ENCODE measurements at places on chromosomes 1 and 21.

DNA sequence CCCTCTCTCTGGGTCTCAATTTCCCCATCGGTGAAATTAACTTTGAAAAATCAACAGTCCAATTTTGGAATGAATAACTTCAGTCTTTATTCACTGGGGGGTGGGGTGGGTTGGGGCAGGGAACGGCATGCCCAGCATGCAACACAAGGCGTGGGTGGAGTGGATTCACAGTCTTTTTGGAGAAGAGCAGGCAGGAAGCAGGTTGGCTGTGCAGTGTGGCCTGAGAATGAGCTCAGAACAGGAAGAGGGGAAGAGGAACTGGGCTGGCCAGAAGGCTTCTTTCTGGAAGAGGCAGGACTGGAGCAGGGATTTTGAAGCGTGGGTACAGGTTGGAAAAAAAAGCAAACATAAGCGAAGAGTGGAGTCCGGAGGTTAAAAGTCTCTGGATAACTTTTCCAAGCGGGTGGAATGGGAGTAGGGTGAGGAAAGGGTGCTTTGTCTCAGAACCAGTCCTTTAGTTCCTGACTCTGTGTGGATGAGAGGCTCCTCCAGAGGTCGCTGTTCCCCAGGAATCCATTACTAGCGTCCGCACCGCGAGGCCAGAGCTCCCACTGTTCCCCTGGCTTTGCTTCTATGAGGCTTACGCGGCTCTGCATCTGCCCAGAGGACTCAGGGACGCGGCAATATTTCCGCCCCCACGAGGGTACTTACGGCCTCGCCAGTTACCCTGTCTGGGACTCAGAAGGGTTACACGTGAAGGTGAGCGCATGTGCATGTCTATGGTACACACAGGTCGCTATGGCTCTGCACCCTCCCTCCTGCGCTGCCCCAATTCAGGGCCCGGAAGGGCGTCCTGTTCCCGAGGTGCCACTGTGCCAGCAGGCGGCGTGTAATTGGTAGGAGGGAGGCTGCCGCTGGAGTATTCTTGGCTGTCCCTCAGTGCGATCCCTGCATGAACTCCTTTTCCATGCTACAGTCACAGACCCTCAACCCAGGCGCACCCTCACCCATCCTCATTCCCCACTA is 5.5 kb upstream of the FOXD2 start:
- peak; percentile 85 for DNase-seq

GRCh38 chr1:43235451-43236121 is 34.2 kb upstream of the TMEM125 start:
- peak; percentile 20 for DNase-seq

DNA sequence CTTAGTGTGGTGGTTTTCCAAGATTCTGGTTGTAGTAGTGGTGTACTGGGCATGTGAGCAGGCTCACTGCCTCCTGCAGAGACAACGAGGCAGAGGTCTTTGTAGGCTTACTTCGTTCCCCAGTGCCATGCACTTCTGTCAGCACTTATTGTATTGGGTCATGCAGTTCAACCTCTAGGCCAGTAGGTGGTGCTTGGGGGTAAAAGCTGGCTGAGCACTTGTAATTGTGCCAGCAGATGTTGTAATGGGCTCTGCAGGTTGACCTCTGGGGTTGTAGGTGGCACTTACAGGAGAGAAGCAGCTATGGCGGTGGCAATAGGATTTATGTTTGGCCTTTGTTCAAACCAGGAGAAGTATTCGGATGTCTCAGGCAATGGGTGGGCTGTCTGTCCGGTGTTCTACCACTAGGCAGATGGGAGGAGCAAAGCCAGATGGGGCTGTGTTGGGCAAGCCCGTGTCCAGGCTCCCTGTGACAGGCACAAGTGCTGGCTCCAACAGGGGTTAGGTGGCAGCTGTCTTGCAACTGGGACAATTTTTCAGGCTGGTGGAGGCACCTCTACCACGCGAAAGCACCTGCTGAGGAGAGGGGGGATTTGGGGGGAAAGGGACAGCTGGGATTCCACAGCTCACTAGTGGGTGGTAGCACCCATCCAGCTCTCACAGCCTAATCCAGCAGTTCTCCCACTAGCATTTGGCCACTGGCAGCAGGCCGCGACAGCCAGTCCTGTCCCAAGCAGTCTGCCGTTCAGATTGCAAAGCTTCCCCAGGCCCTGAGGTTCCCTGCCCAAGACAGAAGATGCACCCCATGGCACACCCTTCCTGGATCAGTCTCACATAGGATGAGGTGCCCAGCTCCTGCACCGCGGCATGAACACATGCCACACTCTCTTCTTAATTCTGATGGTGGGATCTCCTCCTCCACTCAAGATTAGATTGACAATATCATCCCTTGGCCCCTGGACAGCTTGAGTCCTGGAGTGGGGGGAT is 274.5 kb downstream of the CTH start:
- no peak for DNase-seq

- no peak for DNase-seq
Observed at GRCh38 chr1:169779970-169780369, 14.7 kb downstream of the METTL18 start.

- DNase-seq, result no peak
Observed at GRCh38 chr1:233055879-233056641, 105.6 kb downstream of the NTPCR start.

DNA sequence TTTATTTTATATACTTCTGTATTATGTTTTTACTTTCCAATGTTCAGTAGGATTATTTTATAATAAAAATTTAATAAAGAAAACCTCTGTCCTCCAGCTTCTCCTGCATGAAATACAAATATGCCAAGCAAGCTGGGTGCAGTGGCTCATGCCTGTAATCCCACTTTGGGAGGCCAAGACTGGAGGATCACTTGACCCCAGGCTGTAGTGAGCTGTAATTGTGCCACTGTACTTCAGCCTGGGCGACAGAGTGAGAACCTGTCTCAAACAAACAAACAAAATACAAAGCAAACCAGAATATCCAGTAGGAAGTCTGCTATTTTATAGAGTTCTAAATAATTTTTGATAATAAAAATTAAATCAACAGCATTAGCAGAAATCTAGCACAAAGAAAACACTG is 168.8 kb downstream of the EIF4G3 start:
- no peak for DNase-seq

DNA sequence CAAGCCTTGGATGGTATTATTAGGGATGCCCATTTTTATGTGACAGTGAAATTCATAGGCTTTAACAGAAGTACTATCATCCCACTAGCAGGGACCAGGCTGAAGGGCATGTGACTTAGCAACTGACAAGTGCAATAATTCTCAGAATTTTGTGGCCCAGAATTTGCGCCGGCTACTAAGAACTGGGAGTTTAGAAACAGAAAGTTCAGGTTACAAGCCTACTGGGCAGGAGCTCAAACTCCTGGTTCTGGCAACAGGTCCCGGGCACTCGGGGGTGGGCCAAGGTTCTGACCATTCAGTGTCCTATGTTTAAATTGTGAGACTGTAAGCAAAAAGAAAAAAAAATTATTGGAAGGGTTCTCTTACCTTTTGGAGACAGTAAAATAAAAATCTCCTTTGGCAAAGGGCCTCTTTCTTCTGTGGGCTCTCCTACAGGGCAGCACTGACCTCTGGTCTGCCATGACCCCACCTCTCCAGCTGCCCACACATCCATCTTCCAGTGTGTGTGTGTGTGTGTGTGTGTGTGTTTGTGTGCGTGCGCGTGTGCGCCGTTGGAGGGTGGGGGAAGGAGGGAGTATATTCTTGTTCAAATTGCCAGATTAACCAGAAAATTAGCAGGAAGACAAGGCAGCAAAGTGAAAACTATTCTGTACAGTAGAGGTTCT is 26.1 kb downstream of the IRF2BP2 start:
- no peak for DNase-seq

- DNase-seq, result no peak
Observed at GRCh38 chr21:22192766-22193165, 1194.6 kb downstream of the NCAM2 start.

DNA sequence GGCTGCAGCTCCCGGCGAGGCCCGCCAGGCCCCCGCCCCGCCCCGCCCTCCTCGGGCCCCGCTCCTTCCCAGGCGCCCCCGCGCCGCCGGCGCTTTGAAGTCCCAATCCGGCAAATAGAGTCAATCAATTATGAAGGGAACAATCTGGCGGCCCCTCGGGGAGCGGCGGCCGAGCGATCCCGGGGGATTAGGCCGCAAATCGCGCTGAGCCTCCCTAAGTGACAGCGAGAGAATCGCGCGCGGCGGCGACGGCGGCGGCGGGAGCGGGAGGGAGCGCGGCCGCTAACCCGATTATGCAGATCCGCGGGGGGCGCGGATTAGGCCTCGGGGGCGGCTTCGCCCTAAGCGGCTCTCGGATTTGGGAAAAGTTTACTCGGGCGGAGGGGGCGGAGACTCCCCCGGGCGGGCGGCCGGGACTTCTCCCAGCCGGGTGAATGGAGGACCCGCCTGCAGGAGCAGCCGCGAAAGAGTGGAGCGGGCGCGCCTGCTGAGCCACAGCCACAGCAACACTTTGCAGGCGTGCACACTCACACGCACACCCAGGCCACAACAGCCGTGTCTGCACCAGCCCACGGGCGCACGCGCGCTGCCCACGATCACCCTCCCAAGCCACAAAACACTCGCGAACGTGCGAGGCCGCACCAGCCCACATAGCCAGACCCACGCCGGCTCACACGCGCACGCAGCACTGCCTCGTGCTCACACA is 23.0 kb upstream of the DMBX1 start:
- DNase-seq, result no peak

DNA sequence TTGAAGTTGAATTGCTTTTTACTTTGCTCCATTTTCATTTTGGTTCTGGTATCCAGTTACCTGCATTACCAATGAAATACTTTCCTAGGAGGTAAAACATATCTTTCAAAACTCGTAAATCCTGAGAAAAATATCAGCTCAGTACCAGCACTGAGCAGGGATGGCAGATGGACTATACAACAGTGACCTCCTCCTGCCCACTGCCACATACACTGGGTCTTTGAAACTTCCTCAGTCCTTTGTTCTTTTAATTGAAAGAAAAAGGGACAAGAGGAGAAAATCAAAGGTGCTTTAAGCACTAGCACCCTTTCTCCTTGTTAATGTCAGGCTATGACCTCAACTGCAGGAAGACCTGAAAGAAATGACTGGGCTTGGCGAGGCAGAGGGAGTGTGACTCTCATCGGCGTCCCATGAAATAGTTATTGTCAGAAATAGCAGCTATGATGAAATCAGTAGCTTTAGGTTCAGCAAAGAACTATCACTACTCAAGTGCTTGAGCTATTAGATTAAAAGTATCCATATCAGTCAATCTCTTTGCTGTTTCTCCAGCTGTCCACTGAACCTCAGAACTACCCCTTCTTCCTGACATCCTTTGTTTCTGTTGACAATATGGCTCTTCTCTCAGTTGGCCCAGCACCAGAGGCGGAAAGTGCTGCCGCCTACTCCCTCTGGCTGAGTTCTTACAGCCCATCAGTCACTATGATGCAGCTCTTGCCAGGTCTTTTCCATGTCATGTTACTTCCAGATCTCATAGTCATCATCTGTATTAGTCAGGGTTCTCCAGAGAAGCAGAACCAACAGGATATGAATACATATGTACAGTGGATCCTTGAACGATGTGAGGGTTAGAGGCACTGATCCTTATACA is 207.0 kb upstream of the MAP1LC3C start:
- no peak for DNase-seq

DNA sequence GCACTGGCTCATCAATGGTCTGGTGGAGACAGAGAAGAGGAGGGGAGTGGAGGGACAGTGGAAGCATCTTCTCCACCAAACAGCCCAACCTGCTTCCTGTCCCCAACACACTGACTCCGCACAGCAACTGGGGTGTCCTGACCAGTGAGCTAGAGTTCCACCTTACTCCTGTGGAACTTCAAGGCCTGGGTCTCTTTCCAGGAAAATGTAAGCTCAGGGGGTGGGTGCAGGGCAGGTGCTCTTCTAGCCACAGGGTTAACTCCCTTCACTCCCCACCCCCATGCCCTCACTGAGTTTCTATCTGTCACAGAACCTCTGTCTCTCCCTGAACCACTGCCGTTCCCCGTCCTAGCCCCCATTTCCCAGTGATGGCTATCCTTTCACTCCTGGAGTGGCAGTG is 876 bp downstream of the MOB3C start:
- no peak for DNase-seq

GRCh38 chr1:204410688-204411450 is 748 bp downstream of the PPP1R15B start:
- DNase-seq, result peak; percentile 58

GRCh38 chr1:11925938-11926292 is 312 bp downstream of the KIAA2013 start:
- no peak for DNase-seq

DNA sequence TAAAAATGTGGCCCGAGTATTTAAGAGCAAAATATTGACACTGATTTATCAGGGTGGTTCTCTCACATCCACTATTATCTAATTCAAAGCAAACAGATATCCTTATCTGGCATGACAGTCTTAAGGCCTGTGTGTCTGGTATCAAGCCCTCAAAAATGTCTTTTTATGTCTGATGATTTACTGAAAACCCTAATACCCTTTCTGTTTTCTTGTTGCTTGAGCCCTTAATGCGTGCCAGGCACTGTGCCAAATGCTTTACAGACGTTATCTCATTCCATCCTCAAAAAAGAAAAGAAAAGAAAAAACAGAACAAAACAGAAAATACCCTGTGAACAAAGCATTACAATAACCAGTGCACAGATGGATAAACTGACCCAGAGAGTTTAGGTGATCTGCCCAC is 5.7 kb downstream of the DUSP23 start:
- no peak for DNase-seq

GRCh38 chr1:228304225-228304624 is 96.4 kb downstream of the OBSCN start:
- DNase-seq, result peak; percentile 38

DNA sequence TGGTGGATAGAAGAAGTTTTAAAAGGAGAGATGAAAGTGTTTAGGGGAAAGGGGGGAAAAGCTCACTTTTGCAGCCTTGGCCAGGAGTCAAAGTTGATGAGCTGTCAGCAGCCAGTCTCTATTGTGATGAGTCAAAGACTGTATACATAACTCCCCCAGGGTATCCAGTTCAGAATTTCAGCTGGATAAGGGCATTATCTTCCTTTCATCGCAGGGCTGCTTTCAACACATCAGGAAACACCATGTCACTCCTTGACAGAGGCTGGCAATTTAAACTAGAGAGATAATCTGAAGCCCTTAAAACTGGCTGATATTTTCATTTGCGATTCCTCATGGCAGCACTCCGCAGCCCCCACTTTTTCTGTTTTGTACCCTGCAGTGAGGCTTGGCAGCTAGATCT is 328.5 kb downstream of the TBX15 start:
- DNase-seq, result no peak

DNA sequence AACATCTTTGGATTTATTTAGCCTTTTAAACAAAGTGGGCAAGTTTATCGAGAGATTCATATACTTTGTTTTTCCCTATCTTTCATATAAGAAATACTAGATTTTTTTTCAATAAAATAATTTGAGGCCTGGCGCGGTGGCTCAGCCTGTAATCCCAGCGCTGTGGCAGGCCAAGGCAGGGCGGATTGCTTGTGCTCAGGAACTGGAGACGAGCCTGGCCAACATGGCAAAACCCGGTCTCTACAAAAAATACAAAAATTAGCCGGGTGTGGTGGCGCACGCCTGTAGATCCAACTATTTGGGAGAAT is 1.6 kb upstream of the CDC14A start:
- DNase-seq, result no peak

DNA sequence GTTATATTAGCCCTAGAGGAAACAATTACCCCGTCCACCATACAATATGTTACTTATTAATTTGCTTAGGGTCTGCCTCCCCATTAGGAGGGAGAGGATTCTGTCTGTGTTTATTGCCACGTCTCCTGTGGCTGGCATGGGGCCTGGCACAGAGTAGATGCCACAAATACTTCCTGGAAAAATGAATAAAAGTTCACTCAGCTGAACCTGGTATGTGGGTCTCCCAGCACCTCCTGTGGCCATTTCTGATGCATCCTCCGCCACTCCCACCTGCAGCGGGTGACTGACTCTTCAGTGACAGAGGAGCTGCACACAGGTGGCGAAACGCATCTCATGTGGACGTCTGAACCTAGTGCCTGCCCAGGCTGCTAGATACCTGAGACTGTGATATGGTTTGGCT is 112.7 kb downstream of the CLIC6 start:
- no peak for DNase-seq
